ENCODE measurements at places on chromosomes 13 and 19.

- no peak for DNase-seq
Measured at GRCh38 chr19:52520013-52520412, 7.5 kb upstream of the ZNF808 start.

DNA sequence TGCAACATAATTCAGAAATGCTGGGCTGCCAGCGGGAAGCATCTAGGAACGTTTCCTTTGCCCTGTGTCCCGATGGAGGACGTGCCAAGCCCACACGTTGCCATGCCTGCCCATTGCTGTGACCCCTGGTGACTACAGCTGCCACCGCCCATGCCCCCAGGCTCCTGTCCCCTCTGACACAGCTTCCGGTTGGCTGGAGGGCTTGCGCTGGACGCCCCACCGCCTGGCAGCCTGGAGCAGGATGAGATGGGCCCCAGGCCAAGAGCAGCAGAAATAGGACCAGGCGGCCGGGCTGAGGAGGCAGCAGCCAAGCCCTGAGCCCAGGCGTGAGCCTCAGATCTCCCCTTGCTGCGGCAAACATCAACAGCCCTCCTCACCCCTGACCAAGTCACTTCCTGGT is 125.9 kb downstream of the COL4A2 start:
- DNase-seq = no peak

DNA sequence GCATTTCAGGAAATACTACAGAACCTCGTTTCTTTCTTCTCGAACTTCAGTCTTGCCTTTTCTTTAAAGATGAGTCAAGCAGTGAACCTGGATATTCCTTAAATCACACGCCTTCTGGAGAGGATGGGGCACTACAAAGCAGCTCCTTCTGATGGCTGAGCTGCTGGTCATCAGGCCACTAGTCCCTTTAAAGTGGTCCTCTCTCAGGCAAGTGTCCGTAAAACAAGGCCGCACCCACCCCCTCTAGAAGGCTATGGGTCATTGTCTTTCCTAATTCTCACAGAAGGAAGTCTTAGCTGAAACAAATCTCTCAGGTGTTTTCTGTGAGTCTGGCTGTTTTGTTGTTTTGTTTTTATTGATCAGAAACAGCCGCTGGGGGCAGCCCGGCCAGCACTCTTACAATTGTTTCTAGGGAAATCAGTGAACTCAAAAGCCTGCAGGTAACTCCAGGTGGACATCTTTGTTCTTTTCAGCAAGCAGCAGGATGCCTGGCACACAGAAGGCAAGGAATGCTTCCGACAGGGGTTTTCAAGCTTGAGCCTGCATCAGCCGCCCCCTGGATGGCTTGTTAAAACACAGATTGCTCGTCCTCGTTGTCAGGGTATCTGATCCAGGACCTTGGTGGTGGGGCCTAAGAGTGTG is 45.4 kb downstream of the MBNL2 start:
- DNase-seq = no peak

DNA sequence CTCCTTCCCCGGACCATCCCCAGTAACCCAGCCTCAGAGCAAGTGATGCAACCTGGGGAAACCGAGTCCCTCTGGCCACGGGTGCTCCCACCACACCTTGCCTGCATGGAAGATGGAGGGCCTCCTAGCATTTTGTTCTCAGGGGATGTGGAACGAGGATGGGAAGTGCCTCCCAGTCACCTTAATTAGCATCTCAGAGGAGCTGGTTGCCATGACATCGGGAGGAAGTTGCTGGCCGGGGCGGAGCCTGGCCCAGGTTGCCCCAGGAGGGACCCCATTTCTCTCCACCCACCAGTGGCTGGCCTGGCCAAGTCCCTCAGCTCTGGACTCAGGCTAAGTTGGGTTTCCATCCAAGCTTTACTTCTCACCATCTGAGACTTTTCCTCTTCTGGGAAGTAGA is 24.1 kb upstream of the PTPRS start:
- no peak for DNase-seq

GRCh38 chr19:21697698-21698097 is 69.7 kb downstream of the ZNF100 start:
- no peak for DNase-seq

DNA sequence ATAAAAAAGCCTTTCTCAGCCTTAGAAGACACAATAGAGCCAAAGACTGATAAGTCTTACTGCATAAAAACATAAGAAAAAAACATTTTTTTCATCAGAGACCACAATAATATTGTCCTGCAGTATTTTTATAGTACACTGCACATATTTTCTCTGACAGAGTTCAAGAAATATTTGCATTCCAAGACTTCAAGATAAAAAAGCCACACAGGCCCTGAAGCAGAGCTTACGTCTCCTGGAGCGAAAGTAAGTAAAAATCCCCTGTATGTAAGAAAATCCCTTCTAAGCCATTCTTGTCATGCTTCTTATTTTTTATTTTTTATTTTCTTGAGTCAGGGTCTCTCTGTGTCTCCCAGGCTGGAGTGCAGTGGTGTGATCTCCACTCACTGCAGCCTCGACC is 755.9 kb downstream of the LIG4 start:
- DNase-seq = no peak

GRCh38 chr19:17936379-17936778 is 3.6 kb downstream of the CCDC124 start:
- DNase-seq = no peak

Measured in stimulated activated CD4-positive, alpha-beta T cell treated with anti-CD3 and anti-CD28 coated beads, Interleukin-1b, Interleukin-23, amount 100 ng/mL, for 1 hour (primary cell).